ENCODE measurements at places on chromosomes 2 and 18.

- DNase-seq = no peak
Observed at GRCh38 chr2:196980473-196980872, 54.0 kb upstream of the PGAP1 start.

- no peak for DNase-seq
Observed at GRCh38 chr2:177322801-177323261, 58.3 kb upstream of the NFE2L2 start.

GRCh38 chr2:9652267-9652666 is 21.5 kb upstream of the YWHAQ start:
- DNase-seq = no peak

GRCh38 chr2:227890495-227891079 is 19.2 kb downstream of the DAW1 start:
- DNase-seq = no peak

DNA sequence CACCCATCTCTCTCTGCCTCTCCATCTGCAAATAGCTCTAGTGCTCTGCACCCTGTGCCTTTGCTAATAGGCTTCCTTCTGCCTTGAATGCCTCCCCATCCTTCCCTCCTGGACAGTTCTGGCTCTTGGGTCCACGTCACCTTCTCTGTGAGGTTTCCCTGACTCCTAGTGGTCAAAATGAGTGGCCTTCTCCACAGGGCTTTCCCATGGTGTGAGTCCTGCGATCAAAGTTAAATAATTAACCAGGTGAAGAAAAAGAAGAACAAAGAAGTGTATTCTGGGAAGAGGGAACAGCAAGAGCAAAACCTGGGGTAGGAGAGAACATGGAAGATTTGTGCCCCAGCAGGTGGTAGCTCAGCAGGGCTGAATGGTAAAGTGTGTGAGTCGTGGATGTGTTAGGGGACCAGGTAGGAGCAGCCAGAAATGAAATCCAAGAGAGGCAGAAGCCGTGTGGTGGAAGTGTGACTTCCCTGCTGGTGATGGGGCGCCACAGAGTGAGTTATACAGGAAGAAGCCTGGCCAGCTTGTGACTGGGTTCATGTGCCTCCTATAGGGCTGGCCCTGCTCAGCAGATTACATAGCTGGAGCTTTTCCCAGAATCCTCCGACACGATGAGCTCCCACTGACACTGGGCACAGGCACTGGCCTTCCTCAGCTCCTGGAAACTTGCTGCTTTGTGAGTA is 93.8 kb upstream of the LDAH start:
- DNase-seq = no peak

- DNase-seq = no peak
Observed at GRCh38 chr2:226971770-226972169, 135.9 kb downstream of the RHBDD1 start.

GRCh38 chr2:109067631-109068125 is 61.3 kb upstream of the SH3RF3 start:
- DNase-seq = no peak

DNA sequence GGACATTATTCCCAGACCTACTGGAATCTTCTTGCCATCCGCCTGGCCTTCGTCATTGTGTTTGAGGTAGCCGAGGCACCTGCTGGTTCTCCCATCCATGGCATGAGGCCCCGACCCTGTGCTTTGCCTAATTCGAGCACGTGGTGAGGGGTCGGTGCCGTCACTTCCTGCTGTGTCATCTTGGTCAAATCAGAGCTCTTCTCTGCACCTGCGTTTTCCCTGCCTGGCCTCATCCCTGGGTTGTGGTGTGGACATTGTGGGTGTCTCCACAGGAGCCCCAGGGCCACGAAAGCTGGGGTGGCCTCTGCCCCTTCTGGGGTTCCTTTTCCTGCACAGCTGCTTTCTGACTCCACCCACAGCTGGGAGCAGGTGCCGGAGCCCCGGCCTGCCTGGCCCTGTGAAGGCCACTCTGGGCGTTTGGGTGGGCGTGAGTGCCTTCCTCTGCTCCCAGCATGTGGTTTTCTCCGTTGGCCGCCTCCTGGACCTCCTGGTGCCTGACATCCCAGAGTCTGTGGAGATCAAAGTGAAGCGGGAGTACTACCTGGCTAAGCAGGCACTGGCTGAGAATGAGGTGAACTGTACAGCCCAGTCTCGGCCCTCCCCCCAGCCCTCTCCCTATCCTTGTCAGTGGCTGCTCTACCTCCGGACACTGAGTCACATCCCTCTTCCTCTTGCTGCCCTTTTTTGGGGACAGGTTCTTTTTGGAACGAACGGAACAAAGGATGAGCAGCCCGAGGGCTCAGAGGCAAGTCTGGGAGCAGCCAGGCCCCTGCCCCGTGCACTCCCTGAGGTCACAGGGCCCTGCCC is 34.9 kb downstream of the ANO7 start:
- no peak for DNase-seq

DNA sequence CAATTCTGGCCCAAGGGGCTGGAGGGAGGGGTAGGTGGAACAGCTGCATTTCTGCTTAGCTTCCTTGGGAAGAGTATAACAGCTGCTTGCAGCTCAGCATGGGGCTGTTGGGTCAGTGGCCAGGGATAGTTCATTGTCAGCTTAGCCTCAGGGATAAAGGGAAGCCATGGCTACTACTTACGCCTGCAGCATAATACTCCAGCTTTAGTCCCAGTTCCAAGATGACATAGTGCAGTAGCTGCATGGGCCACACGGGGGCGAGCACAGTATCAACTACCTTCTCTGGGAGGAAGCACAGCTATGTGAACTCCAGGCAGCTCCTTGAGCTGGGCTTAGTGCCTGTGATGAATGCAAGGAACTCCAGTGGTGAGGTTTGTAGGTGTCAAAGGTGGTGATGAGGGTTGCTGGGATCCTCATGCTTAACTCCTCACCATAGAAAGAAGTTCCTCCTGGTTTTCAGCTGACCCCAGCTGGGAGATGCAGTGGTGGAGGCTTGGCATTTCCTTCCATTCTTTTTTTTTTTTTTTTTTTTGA is 35.4 kb upstream of the RHOB start:
- DNase-seq = peak; percentile 55

- no peak for DNase-seq
Observed at GRCh38 chr2:38474715-38475566, 97.9 kb upstream of the ATL2 start.

DNA sequence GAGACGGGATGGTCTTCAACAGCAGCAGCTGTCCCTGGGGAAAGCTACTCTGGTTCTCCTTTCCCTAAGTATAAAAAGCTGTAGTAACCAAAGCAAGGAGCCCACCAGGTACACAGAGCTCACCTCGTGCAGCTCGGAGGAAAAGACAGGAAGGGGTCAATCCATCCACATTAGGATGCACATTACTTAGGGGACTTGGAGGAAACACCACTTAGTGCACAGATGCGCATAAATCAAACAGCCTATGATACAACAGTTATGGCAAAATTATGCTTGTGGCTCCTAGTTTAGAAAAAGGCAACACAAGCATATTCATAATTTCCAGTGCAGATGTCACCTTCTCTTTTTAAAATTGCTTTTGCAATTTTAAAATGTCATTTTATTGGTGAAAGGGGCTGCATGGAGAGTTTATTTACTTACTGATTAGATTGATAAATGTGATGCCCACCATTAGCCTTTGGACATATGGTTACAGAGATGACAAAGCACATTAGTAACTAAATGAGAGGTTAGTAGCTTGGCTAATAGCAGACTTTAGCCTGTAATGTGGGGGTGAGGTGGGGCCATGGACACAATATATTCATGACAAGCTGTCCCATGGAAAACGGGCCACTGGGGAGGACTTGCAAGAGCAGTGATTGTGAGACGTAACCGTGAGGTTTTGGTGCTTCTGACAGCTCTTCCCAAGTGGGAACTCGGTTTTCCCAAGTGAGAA is 199.8 kb downstream of the MYT1L start:
- DNase-seq = no peak

DNA sequence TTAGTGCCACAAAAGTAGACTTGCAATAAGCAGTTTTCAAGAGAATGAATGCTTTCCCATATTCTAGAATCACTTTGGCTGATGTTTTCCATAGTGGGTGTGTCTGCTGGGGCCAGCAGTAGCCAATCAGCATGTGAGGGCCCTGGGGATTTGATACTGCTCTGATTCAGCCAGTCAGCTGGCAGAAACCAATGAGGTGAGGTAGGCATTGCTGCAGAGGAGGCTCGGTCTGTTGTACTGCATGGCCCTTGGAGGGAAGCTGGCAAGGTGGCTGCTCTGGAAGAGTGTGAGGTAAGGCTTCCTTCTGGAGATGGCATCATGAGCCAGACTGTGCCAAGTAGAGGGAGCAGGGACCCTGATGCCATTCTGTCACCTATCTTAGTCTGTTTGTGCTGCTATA is 22.7 kb downstream of the TMEM87B start:
- no peak for DNase-seq

GRCh38 chr18:5840547-5840946 is 54.8 kb downstream of the TMEM200C start:
- no peak for DNase-seq

DNA sequence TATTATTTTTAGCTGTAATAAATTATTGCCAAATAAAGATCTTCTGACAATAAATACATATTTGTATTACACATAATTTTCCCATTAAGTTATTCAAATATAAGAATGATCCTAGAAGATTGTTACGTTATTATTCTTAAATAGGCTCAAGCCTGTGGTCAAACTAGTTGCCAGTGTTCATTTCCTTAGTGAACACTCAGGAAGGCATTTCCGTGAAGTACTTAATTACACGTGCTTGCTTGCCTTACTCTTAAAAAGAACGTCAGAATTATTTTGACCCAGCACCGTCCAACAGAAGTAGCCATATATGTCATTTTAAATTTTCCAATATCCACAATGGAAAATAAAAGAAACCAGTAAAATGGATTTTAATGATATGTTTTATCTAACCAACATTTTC is 249.8 kb downstream of the TXNL1 start:
- no peak for DNase-seq

DNA sequence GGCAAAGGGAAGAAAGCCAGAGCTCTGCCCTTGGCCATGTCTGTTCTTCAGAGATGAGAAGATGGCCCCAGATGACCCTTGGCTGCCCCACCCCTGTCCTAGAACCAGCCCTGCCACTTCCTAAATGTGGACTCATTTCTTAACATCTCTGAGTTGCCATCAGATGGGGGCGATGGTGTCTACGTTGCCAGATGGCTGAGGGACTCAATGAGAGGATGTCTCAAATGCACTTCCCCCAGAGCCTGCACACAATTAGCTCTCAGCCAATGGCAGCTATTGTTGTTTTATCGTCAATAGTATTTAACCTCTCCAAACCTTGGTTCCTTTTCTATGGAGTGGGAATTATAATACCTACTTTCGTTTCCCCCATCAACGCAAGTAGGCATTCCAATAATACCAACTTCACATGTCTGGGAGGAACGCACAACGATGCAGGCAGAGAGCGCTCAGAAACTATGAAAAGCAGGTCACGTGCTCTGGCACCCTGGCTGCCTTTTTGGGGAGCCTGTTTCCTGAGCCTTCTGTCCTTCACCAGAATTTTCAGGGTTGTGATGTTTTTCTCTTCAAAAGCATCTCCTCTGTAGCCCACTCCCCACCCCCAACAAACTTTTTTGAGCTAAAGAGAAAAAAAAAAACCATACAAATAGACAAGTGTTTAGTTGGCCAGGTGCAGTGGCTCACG is 100.3 kb downstream of the MCFD2 start:
- DNase-seq = no peak

DNA sequence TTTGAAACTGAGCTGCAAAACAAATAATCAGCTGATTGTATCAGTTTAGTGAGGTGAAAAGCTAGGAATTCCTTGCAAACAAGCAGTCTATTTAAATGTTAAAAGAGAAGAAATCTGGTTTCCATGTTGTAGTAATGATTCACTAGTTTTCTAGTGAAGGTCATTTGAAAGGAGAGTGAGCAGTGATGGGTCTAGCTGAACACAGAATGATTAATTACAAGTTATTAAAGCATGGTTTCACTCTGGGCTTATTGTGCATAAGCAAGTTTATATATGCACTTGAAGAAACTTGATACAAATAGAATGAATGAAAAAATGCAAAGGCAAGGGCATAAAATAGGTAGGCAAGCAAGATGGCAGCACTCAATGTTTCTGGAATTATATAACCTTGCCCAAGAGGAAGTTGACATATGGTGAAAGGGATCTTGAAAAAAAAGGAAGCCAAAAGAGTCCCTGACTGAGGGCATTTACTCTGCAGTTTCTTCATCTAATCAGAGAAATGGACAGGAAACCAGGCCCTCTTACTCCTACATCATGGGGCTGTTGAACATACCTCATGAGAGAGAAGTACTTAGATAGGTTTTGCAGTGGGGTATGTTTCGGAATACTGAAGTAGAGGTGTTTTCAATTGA is 53.2 kb downstream of the PLCL1 start:
- no peak for DNase-seq

DNA sequence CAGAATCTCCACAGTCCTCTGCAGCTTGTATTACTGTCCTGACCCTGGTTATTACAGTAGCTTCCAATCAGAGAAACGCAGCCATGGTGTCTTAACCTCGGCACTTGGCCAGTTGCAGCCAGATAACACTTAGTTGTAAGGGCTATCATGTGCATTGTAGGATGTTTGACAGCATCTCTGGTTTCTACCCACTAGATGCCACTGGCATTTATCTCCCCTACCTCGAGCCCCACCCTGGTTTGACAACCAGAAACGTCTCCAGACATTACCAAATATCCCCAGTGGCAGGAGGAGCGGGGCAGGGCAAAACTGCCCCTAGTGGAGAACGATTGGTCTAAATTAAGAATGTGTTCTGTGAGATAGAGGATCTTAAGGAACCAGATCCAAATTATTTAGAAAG is 13.1 kb downstream of the DSG2 start:
- no peak for DNase-seq

DNA sequence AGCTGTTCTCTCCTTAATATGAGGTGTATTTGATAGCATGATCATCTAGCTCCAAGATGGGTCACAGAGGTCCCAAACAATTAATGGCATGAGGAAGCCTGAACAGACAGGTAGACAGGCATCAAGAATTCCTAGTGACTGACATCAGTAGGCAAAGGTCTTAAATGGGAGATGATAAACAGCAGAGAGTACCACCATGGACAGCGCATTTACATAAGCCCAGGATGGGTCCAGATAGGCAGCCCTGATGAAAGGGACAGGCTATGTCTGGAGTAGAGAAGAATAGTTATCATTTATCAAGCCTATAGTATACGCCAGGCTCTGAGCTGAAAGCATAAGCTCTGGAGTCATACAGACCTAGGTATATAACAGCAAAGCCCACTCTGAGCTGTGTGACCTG is 434.7 kb upstream of the SETBP1 start:
- DNase-seq = no peak

DNA sequence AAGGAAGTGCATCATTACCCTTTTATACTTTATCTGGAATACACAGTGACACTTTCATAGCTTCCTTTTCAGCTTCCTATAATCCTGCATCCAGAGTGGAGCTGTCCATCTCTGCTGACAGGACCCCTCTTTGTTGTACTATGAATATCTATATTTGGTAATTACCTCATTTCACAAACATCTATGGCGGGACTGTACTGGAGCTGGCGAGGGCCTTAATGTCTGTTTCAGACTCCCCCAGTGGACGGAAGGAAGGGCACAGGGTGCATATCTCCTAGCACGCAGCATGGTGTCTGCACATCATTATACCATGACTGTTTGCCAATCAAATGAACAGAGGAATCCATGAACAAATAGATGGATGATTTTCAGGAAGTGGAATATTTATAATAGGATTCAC is 142.3 kb downstream of the SOX11 start:
- DNase-seq = no peak

All from T-helper 9 cell (primary cell).